ENCODE measurements at places on chromosomes 6 and 20.

GRCh38 chr6:36441307-36441894 lies 1.3 kb downstream of the PXT1 start:
- DNase-seq: peak; percentile 94

DNA sequence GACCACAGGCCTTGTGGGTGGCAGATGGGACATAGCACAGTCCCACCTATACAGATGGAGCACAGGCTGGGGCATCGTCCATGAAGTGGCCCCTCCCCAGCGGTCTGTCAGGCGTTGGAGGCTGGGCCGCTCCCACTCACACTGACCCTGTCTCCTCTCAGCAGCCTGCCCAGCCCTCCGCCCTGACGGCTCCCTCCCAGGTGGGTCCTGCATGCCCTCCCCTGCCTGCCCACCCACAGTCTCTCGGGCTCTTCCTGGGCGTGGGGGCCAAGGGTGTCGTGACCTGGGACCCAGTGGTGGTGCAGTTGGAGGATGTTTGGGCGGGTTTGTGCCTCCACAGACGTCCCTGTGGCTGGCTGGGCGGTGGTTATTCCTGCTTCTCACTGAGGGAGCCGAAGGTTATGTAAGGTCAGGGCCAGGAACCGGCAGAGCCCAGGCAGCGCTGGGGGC lies 22.3 kb downstream of the COL20A1 start:
- no peak for DNase-seq

DNA sequence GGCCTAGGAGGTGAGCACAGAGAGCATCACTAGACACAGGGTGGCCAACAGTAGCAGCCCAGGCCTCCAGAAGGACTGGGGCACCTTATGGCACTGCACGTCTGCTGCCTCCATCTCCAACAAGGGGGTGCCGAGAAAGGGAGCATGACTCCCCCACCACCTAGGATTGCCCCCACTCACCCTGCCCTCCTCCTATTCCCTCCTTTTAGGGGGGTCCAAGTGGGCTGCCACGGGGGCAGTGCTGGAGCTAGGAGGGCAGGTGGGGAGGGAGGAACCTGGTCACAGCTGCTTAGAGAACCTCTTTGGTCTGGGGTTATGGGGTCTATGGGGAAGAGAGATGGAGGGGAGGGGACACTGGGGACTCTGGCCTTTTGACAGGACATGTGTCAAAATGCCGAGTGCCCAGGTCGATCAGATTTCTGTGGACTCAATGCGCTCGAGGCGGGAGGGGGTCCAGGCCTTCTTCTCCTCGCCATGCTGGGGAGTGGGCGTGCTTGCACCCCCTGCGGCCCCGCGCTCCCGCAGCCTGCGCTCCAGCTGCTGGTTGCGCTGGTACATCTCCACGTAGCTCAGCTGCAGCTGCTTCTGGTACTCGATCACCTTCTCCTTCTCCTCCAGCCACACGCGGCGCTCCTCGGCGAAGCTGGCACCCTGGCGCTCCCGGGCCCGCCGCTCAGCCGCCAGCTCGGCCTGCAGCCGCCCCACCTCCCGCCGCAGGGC lies 4.5 kb upstream of the FASTKD5 start:
- no peak for DNase-seq

DNA sequence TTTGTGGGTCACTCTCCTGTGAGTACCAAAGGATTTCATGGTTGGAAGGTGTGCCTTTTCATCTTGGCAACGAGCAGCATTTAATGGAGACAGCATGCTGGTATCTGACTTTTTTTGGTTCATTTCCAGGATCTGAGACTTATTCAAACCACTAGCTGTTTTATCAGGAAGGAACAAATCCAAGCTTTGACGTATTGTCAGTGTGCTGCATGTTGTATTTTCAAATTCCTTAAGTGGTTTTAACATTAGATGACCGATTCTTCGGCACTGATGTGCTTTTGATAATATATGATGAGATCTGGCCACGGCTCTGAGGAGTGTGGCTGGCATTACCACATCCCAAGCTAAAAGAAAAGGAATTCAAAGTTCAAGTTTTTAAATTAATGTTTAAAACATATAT lies 6.4 kb downstream of the RMND1 start:
- no peak for DNase-seq

GRCh38 chr20:32963176-32963575 lies 41.1 kb downstream of the SUN5 start:
- DNase-seq: no peak

- DNase-seq: no peak
These were observed 2.2 kb upstream of the MYCT1 start for GRCh38 chr6:152695372-152696045.

DNA sequence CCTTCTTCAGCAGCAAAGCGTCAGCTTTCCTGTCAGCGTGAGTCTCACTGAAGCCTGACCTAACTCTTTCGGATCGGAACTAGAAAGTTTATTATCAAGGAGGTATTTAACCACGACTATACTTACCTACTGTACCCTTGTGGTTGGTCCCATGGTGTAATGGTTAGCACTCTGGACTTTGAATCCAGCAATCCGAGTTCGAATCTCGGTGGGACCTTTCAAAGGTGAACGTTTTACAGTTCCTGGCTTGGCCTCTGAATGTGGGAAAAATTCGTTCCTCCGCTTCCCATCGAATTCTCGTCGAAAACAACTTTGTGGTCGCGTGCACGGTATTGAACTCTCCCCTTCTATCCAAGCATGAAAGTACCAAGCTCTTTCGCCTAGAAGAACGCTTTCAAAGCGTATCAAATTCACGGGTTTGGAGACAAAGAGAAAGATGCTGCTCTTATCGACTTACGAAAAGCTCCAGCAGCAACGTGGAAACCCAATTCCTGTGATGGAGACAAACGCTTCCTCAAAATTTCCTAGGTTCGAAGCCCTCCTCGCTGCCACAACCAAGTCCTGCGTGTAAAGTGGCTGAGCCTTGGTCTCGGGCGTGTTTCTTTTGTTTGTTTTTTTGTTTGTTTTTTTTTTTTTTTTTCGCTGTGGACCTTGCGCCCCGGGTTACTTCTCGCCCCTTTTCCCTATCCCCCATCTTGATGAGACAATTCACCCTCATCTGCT lies 63.7 kb downstream of the GPX5 start:
- peak; percentile 98 for DNase-seq

DNA sequence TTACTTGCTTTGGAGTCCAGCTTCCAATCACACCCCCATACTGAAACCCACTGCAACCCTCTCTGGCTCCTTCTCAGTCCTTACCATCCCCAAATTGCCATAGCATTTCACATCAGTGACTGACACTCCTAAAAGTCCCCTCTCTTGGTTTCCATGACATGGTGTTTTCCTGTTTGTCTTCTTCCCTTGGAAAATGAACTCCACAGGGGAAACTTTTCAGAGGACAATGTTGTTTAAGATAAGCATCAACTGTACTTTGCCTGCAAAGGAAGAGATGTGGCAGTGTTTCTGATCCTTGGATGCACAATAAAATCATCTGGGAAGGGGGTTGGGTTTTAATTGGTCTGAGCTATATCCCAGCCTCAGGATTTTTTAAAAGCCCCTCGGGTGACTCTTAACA lies 214.9 kb downstream of the HACE1 start:
- DNase-seq: no peak

- no peak for DNase-seq
These were observed 42.6 kb downstream of the UBE2V1 start for GRCh38 chr20:50070361-50070760.

DNA sequence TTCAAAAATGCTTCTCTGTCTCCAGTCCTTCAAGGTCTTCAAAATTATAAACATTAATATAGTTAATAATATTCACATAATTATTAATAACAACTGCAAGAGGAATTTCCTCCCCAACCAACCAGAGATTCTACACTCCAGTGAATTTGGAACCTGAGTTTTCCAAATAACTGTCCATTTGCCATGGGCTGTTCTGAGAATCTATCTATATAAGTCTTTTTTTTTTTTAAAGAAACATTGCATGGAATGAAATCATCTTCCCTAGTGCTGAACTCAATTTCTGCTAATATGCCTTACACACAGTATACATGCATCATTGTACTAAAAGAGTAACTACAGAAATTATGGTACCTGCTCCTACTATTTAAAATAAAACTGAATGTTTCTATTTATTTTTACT lies 113.9 kb downstream of the SLC22A3 start:
- no peak for DNase-seq

DNA sequence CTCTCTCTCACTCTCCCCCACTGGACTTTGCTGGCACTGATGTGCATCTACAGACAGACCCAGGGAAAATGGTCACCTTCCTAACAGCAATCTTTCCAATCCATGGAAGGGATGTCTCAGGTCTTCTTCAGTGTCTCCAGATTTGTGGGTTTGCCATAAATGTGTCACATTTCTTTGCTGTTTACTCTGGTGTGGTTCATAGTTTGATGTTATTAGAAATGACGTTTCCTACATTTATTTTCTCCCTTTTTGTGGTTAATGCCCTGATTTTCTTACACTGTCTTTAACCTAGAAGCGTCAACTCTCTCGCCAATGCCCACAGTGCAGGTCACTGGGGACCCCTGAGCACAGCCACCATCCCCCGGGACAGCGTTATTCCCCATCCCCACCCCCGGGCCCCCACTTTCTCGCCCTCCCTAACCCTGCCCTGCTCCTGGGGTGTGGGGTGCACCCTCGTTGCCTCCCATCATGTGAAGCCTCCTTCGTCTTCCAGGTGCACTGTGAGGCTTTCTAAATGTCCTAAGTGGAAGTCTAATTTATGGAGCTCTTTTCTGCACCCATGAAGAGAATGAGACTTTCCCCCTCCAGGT lies 86.5 kb downstream of the YTHDF1 start:
- DNase-seq: no peak

DNA sequence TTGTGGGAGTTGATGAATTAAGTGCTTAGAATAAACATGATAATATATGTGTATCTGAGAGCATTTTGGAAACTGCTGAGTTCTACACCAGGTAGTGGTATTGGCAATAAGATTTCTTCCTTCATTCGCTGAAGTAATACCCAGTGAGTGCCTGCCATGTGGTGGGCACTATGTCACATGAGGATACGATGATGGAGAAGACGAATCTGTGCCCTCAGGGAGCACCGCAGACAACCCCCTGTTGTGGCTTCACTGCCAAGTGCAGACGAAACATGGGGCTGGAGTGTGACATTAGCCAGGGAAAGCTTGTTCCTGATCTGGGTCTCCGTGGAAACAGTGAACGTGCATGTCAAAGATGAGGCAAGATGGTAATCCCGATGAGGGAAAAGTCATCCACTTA lies 7.9 kb downstream of the ZNF76 start:
- DNase-seq: no peak

DNA sequence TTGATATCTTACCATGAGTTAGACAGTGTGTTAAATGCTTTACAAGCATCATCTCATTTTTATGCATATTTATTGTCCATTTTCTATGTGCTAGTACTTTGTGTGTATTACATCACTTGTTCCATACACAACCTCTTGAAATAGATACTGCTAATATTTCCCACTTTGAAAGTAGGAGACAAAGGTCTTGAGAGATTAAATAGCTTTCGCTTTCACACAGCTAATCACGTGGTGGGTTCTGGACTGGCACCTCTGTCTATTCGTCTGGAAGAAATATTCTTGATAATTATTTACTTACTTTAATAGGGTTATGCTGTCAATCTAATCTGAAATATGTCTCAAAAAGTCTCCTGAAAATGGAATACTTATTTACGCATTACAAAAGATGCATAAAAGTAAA lies 30.2 kb downstream of the EPHA7 start:
- DNase-seq: no peak

DNA sequence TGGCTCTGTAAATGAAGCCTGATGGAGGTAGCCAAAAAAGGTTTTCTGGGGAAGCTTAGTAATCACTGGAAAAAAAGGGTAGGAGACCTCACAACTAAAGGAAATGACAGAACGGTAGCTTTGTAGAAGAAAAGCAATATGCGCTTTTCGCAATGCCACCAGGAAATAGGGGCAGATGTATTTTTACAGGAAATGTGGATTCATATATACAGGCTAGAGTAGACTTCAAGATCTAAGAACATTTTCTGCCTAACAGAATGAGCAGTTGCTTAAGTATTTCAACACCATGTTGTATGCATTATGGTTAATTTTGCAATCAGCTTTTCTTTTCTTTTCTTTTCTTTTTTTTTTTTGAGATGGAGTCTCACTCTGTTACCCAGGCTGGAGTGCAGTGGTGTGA lies 219.6 kb downstream of the CD83 start:
- DNase-seq: no peak

- no peak for DNase-seq
These were observed 146.7 kb upstream of the TBX18 start for GRCh38 chr6:84910906-84911607.

All from ELF-1 (cell line).